Bronchial epithelial cell (primary cell): ENCODE measurements at places on chromosomes 12 and 14. TPM values are rescaled to one million over a fixed set of nuclear protein-coding genes. Genes with fewer than 3 reads are reported as not detected.

The TMEM132C gene
- total RNA-seq, result not detected in 2 replicates

The KLRD1 gene
- total RNA-seq, result 0.26 and 0.53 TPM in 2 replicates

The LMBR1L gene
- 24.0 and 26.6 TPM in 2 replicates for total RNA-seq

The ANO4 gene
- total RNA-seq, result 2.4 TPM in 2 replicates

DNA sequence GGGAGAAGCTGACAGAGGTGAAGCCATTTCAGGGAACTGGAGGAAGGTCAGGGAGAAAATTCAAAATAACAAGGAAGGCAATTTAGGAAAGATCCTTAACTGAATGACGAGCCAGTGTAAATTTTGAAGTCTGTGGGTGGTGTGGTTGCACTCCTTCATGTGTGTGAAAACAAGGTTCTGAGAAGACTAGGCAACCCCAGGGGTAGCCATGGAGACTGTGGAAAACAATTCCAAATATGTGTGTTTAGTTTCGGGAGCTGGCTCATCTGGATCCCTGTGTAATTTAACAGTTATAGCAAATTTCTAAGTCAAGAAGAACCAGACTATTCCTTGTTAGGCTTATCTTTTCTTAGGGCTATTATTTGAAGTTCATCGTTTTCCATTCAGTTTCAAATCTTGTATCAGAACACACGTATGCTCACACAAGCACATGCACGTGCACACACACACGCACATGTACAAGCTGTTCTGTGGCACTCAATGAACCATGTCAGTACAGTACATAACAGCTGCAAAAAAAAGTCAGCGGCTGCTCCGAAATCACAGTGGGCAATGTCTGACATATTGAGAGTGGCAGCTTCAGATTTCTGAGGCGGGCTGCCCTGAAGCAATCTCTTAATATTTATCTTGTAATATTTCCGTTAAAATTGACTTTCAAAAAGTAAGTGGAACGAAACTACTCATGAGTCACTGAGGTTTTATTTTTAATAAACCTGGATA, 411.2 kb downstream of the AEBP2 start:
- DNase-seq, result no peak

- DNase-seq, result no peak
Measured at GRCh38 chr12:10624605-10625004, 11.2 kb upstream of the MAGOHB start.

- no peak for DNase-seq
Measured at GRCh38 chr14:51648296-51648695, 3.4 kb upstream of the FRMD6 start.

DNA sequence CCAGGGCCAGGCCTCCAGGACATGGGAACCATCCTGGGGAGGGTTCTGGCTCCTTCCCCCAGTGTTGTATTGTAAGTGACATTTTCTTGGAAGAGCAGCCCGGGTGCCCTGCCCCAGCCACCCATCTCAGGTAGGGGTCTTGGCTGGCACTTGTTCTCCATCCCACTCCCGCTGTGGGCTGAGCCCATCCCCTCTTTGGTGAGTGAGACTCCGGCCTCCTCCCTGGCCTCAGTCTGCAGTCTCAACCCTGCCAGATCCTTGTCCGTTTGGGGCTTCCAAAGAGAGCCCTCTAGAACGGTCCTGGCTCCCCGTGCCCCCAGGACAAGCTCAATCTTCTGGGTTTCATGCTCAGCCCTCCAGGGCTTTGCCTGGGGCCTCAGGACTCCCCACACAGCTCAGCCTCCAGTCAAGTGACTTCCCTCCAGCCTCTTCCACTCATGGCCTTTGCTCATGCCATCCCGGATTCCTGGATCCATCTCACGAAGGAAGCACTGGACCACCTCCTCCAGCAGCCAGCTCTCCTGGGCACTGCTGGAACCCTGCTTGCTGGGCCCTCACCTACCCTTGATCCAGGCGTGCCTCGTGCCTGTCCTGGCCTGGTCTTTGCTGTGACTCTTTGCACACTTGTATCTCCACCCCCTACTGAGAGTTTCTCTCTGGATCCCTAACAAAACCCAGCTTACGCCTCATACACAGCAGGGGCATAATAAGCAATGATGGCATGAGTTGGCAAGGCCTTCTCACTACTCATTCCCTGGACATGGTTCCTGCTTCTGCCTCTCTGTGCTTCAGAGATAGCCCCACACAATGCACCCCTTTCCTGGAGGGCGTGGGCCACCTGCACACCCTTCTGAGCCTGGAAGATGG, 297.4 kb upstream of the RTL1 start:
- no peak for DNase-seq

DNA sequence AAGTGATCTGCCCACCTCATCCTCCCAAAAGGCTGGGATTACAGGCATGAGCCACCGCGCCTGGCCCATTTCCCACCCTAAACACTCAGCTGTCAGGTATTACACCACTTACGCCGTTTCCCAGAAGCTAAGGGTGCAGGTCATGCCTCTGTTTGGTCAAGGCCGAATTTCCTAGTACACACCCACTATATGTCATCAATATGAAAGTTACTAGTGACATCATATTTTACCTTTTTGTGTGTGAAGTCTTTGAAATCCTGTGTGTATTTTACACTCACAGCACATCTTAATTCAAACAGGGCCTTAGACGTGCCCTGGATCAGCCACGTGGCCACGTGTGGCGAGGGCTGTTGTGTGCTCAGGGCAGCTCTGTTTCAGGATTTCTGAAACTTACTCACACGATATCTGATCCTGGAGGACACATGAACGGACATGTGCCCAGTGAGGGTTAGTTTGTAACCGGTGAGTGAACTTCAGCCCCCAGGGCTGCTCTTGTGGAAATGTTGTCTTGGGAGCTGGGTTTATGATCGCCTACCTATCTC, 51.8 kb downstream of the GLT1D1 start:
- peak; percentile 29 for DNase-seq

GRCh38 chr12:121295746-121296617, 527 bp downstream of the CAMKK2 start:
- no peak for DNase-seq

GRCh38 chr12:102197789-102198188, at the start of gene PMCH:
TSS of gene PMCH (minus strand) at chr12:102197833. CDS start at chr12:102197770, 63 bp downstream.
- peak; percentile 87 for DNase-seq

- peak; percentile 76 for DNase-seq
Measured at GRCh38 chr14:39266525-39266870, 32.8 kb downstream of the MIA2 start.
